ENCODE measurements at places on chromosomes 7 and 10. TPM values are rescaled to one million over a fixed set of nuclear protein-coding genes. Genes with fewer than 3 reads are reported as not detected.

GRCh38 chr7:22640269-22640668 lies 86.7 kb upstream of the IL6 start:
- no peak overlapping the region for H3K27ac ChIP-seq
- no peak overlapping the region for H3K4me3 ChIP-seq
- no peaks in the 10 kb centered on the region for H3K27me3 ChIP-seq
- no peaks in the 10 kb centered on the region for H3K36me3 ChIP-seq

Gene CXCL12
- 68.9 TPM for total RNA-seq

Gene NDUFB8
- total RNA-seq, result 296 TPM

Gene CHAT
- not detected for total RNA-seq

Data from cardiac muscle cell (in vitro differentiated cells and primary cell).